ENCODE measurements at places on chromosomes 1 and 21.

DNA sequence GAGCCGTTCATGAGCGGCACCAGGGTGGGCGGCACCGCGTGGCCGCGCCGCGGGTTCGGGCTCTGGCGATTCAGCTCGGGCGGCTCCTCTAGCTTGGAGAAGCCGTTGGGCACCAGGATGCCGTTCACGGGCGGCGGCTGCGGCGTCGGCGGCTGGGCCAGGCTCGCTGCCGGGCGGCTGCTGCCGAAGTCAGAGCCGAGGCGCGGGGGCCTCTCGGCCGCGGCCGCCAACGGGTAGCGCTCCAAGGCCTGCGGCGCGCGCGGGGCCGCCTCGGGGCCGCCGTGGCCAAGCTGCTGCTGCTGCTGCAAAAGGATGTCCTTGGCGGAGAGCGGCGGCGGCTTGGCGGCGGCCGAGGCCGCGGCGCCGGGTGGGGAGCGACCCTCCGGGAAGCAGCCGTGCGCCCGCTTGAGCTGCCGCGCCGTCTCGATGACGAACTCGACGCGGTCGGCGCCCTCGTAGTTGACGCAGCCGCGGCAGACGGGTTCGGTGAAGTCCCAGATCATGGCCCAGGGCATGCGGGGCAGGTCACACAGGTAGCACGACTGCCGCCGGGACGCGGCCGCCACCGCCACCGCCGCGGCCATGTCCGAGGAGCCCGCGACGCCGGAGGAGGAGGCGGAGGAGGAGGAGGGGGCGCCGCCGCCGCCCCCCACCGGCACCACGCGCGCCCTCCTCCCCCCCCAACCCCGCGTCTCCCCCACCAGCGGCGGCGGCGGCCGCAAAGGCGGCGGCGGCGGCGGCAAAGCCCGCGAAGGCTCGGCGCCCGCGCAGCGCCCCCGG lies 877 bp downstream of the IRF2BP2 start:
- DNase-seq: no peak

DNA sequence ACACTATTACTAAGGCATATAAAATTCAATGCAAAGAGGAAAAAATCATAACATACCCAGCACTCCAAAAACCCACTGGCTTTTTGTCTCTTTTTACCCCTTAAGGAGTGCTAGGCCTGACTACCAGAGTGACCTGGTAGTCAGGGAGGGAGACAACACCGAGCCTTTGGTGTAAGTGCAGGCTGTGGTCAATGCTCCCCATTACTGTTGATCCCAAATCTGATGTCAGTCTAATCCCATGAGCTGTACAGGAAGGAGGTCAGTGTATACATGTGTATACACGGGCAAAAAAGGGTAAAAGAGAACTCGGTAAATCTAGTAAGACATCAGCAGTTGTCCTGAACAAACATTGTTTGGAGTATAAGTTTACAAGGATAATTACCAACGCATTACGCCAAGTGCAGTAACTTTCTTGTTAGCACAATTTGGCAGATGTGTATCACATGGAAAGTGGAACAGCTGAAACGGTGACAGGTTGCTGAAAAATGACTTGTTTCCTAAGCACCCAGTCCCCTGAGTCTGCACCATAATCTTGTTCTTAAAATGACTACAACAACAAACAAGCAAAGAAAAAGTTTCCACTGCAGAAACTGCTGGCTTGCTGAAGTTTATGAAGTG lies 217.9 kb downstream of the KCNH1 start:
- DNase-seq: no peak

DNA sequence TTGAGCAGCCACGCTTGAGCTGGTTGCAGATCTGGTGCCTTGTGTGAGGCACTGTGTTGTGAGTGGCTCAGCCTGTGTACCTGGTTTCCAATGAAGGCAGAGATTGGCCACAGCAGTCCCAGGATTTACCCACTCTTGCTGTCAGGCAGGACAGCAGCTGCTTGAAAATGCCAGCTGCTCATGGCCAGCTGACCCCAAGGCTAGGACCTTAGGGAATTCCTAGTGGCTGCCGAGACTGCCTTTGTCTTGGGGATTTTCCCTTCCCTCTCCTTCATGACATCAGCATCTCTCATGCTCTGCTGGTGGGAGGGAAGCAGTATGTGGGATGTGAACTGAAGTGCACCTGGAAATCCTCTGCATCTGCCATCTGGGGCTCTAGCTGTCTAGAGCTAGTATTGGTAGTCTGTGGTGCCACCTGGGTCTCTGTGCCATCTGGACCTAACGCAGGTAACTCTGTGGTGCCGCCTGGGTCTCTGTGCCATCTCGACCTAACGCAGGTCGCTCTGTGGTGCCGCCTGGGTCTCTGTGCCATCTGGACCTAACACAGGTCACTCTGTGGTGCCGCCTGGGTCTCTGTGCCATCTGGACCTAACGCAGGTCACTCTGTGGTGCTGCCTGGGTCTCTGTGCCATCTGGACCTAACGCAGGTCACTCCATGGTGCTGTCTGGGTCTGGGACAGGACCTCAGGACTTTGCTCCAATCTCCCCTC lies 3.8 kb upstream of the LRRC47 start:
- DNase-seq: no peak

DNA sequence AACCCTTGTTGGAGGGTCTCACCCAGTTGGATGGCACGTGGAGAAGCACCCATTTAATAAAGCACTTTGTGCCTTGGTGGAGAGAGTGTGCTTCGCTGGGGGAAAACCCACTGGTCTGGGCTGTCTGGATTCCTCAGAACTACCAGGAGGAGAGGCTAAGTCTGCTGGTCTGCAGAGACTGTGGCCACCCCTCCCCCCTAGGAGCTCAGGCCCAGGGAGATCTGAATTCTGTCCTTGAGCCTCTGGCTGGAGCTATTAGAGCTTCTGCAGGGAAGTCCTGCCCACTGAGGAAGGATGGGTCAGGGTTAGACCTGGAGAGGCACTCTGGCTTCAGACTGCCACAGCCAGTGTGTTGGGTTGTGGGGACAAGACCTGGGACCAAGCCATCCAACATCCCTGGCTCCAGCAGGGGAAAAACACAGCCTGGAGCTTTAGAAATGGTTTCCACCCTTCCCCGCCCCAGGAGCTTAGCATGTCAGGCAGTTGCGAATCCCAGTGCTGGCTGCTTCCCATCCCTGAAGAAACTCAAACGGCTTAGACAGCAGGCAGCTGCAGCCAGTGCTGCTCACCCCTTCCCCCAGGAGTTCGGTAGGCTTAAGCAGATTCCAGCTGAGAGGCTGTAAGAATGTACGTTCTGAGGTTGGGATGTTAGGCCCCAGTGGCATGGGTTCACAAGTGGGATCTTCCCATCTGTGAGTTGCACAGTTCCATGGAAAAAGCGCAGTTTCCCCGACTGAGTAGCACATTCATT lies 288.3 kb downstream of the TGFB2 start:
- DNase-seq: no peak

- no peak for DNase-seq
Observed at GRCh38 chr1:166933140-166933539, 42.2 kb downstream of the ILDR2 start.

- no peak for DNase-seq
Observed at GRCh38 chr1:37602750-37603694, 7.3 kb upstream of the GNL2 start.

GRCh38 chr1:96845464-96845863 lies 123.9 kb downstream of the PTBP2 start:
- no peak for DNase-seq

- no peak for DNase-seq
Observed at GRCh38 chr1:152313319-152313801, 11.7 kb downstream of the FLG start.

DNA sequence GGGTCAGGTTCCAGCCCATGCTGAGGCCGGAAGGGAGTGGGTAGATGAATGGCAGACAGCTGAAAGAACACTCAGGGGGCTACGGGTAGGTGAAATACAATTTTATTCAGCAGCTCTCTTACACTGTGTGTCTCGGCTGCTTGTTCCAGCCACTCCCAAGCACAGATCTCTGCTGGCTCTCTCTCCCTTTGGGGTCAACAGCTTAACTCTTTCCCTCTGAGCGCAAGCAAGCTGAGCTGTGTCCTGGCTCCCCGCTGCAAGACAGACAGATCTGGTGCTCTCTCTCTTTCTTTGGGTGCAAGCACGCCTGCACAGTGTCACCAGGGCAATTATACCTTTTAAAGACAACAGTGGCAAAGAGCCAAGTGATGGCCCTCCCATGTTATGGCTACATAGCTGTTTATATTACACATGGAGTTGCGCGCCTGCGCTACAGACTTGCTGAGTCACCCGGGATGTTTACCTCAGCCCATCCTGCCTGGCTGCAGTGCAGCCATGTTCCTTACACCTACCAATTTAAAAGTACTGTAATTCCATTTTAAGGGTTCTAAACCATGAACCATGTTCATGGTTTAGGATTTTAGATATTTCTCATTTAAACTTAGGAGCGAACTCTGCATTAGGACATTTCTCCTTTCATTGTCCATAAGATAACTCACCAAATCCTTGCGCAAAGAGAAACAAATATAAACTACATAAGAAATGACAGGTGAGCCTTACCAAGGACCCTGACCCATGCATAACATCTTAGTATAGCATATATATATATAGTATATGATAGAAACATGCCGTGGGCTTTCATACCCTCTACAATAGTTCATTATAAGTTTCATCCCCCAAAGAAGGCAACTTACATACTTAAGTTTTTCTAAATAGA lies 396.5 kb downstream of the SMYD3 start:
- no peak for DNase-seq

DNA sequence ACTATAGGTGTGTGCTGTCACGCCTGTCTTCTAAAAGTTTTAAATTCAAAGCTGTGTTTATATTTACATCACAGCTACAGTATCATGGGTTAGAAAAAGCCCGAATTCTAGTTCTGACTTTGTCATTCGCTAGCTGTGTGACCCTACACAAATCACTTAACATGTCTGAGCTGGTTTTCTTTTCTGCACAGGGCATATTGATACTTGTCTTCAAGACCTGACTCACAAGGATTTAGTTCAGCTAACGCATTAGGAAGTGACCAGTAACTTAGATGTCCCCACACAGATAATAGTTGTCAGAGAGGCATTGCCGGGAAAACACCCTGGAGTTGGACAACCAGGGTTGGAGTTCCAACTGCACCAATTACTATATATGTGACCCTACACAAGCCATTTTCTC lies 25.9 kb downstream of the GIPC2 start:
- no peak for DNase-seq
